ENCODE measurements at places on chromosomes 12 and 14.
A peak's percentile ranks its signal among the peaks of the same experiment; 100 is the strongest.

DNA sequence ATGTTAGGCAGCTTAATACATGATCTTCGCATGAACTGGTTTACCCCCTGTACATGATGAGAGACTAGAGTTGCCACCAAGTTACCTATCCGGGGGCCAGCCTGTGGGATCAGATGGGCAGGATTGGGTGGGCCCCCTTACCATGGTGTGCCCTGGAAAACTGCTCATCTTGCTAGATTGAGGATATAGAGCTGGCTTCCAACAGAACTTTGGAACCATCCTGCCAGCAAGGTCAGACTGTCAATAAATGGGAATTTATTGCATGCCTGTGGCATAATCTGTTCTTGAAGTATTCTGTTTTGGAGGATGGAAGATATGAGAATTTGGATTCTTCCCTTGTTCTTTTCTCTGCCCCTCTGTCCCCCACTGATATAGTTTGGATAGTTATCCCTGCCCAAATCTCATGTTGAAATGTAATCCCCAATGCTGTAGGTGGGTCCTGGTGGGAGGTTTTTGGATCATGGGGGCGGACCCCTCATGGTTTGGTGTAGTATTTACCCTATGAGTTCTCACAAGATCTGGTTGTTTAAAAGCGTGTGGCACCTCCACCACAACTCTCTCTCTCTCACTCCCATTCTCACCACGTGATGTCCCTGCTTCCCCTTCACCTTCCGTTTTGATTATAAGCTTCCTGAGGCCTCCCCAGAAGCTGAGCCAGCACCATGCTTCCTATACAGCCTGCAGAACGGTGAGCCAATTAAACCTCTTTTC is 3.7 kb upstream of the TM9SF1 start:
- no peak for DNase-seq

- no peak for DNase-seq
Observed at GRCh38 chr14:68886109-68886434, 93.0 kb downstream of the ACTN1 start.

GRCh38 chr12:32502693-32503502 is 103.5 kb downstream of the FGD4 start:
- no peak for DNase-seq

DNA sequence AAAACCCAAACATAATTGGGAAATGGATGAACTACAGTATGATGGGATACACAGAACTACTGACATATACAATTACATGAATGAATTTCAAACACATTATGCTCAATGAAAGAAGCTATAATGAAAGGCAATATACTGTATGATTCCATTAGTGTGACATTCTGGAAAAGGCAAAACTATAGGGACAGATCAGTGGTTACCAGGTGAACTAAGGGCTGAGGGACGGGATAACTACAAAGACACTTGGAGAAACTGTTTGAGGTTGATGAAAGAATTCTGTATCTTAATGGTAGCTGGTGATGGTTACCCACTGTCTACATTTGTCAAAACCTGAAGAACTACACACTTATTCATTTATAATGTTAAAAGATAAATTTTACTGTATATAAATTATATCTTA is 7.7 kb downstream of the ZFC3H1 start:
- DNase-seq, result no peak

DNA sequence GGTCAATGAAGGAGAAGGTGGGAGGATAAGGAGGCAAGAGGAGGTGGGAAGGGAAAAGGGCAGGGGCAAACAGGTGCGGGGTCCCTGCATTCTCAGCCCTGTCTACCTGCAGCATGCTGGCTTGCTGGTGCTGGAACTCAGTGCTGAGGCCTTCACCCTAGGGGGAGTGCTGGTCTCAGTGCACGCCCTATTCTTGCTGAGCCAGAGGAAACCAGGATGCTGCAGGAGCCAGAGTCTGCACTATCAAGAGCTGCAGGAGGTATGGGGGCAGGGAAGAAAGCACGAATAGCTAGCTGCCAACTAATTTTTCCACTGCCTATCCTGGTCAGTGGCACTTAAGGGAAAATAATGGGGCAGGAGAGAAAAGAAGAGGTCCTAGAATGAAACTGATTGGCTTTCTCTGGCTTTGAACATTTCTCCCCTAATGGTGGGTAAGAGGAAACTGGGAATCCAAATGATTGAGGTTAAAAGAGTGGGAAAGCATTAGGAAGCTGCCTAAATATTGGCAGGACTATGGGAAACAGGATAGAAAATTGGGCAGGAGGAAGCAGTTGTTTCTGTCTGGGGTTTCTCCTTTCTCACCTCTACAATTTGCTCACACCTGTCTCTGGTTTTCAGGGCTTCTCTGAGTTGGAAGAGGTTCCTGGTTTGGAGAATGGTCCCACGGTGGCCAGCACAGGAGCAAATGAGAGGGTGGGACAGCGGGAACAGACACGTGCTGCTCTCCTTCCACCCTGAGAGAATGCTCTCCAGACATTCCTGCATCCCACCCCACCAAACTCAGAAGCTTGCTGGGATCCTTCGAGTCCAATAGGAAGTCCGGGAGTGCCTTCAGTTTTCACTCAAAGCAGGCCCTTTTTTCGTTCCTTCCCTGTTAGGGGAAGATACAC is 1.9 kb downstream of the TMEM253 start:
- DNase-seq, result peak; percentile 77

DNA sequence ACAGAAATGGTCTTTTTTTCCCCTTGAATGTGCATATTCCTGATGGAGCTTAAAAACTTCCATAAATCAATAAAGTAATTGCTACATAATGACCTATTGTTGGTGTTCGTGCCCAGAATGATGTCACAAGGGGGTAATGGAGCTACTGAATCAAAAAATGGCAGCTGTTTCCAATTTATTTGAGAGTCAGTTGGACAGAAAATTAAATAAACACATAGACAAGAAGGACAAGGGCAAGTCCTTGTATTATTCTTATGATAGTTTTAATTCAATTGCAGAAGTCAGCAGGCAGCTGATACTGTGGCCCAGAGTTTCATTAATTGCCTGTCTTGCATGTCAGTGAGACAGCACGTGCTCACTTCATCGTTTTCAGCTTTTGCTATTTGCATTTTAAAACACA is 473.5 kb downstream of the ETNK1 start:
- no peak for DNase-seq

- DNase-seq, result peak; percentile 14
Observed at GRCh38 chr14:78227248-78228077, 57.3 kb downstream of the NRXN3 start.
